Panc1 (cell line): ENCODE measurements at places on chromosomes 4 and X. TPM values are rescaled to one million over a fixed set of nuclear protein-coding genes. Genes with fewer than 3 reads are reported as not detected.

The ZNF630 gene
- total RNA-seq, result 3.0 TPM

The KCNE5 gene
- 0.13 TPM for total RNA-seq

The VCX3B gene
- total RNA-seq, result not detected

- DNase-seq, result no peak
These were observed 21.5 kb downstream of the TNIP2 start for GRCh38 chr4:2734612-2735011.

GRCh38 chr4:140342620-140343019 is 30.8 kb upstream of the SCOC start:
- no peak for DNase-seq

- DNase-seq, result no peak
These were observed 67.5 kb upstream of the GPR34 start for GRCh38 chrX:41621222-41621723.

The DCLK2 gene
- 9.5 TPM for total RNA-seq

DNA sequence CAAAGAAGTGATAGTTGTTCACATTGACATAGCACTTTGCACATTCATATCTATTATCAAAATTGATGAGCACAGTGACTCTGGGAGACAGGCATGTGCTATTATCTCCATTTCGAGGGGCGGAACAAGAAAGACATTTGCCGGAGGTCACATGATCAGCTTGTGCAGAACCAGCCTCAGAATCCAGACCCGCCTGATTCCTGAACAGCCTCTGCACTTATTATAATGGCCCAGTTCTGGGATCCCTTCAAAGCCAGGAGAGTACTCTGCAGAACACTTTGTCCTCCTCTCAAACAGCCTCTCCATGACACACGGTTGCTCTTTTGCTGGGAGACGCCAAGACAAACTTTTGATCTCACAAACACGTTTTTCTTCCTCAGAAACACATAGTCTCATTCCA is 48.4 kb downstream of the RWDD4 start:
- DNase-seq, result no peak

The IQSEC2 gene
- 38.8 TPM for total RNA-seq
